ENCODE measurements at places on chromosomes 16 and 17.
A peak's percentile ranks its signal among the peaks of the same experiment; 100 is the strongest.

- peak; percentile 99 for DNase-seq
These were observed at the start of gene RPL13 for GRCh38 chr16:89560378-89561141. RPL13 (plus strand) TSS chr16:89560682; CDS start chr16:89560960, 278 bp downstream.

DNA sequence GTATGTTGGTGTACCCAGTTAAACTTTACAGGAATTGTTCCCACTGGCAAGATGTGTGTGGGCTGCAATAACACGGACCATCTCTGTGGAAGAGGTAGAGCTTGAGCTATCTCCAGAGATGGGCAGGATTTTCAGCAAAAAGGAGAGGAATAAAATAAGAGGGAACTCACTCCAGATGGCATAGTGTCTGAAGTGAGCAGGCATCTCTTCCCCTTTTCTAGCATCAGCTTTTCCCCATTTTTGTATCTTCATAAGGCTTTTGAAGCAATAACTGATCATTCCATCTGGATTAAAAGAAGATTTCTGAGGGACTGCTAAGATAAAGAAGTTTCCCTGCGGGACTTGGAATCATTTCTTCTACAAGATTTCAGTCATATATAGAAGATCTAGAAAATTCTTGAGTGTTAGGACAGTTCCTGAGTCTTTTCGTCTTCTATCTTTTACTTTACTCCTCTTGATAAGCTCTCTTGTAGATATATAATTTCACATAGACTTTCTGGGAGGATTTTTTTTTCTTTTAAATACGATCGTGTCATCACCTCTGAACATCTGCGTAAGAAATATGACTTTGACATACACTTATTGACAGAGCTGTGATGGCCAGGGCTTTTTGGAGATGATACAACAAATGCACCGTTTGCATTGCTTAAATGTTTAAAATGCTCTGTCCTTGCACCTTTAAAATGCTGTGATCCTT is 2.1 kb downstream of the CPD start:
- no peak for DNase-seq

GRCh38 chr17:75535119-75535537 is 9.6 kb downstream of the LLGL2 start:
- DNase-seq: peak; percentile 64

GRCh38 chr16:89599451-89599858 is 14.0 kb upstream of the DPEP1 start:
- DNase-seq: no peak

DNA sequence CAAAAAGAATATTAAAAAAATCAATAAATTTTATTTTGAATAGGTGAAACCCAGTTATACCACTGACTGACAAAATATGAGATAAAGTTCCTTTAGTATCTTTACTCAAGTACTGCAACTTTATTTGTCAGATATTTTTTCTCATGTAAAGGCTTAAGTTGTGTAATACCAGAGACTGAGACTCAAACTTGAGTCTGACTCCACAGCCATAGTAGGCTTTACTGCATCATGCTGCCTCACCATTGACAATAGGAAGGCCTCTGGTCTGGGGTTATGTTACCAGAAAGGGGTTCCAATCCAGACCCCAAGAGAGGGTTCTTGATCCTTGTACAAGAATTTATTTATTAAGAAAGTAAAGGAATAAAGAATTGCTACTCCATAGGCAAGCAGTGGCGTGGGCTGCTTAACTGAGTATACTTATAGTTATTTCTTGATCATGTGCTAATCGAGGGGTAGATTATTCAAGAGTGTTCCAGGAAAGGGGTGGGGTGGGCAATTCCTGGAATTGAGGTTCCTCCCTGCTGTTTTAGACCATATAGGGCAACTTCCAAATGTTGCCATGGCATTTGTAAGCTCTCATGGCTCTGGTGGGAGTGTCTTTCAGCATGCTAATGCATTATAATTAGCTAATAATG is 187.4 kb upstream of the WSB1 start:
- no peak for DNase-seq

- DNase-seq: no peak
These were observed 517.0 kb downstream of the KIF2B start for GRCh38 chr17:54339731-54340130.

DNA sequence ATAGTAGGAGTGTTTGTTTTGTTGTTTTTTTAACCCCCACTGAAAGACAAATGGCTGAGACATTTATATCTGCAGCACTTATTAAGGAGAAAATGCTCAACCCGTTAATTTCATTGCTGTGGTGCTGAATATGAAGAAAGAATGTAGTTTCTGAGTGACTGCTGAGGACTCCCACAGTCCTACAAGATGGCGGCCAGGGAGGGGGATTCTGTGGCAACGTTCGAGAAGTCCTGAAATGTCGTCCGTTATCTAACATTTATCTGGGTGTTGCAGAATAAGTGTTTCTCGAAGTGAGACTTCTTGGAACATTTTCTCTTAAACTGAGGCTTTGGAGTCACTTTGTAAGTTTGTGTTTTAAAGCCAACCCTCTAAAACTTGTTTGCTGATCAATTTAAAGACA is 530.4 kb downstream of the XYLT1 start:
- no peak for DNase-seq
